Breast epithelium (tissue), 4 donors: ENCODE measurements at places on chromosomes 16 and 17. TPM values are rescaled to one million over a fixed set of nuclear protein-coding genes. Genes with fewer than 3 reads are reported as not detected.

- DNase-seq: no peak
Measured at GRCh38 chr17:37060094-37060493, 111.3 kb downstream of the AATF start.

DNA sequence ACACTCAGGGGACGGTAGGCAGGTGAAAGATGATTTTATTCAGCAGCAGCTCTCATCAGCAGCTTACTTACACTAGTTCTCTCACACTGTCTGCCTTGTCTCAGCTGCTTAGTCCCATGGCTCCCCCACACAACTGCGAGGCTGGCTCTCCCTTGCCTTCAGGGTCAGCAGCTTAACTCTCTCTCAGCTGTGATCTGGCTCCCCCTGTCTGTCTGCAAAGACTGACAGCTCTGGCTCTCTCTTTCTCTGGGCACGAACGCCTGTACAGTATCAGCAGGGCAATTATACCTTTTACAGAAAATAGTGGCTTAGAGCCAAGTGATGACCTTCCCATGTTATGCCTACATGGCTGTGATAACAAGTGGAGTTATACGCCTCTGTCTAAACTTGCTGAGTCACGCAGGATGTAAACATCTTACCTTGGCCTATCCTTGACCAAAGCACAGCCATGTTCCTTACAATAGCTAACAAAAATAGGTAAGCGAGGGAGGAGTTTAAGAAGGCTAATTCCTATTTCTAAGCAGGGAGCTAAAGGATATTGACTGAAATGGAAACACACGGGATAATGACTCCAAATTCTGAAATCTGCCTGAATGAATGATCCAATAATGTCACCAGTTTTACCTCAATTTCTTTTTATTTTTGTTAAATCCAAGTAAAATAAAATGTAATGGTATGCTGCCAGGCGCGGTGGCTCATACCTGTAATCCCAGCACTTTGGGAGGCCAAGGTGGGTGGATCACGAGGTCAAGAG, 1.1 kb upstream of the NDUFAB1 start:
- no peak for DNase-seq

DNA sequence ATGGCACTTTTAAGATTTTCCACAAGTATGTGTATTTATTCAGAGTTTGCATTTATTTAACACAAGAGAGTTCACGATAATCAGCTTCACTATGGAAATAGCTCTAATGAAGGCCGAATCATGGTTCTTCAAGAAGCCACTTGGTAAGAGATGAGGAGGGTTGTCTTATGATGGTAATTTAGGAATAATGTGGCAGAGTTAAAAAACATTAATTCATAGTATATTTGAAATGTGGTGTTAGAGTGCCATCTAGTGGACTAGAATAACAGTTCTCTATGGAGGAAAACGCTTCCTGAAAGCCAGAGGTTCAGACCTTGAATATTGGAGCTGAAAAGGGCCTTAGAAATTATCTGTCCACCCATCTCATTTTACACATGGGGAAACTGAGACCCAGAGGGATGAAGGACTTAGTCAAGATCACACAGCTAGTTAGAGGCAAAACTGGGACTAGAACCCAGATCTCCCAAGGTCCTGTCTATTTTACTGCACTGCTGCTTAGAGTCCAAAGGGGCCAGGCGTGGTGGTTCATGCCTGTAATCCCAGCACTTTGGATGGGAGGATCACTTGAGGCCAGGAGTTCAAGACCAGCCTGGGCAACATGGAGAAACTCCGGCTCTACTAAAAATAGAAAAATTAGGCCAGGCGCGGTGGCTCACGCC, 33.8 kb upstream of the KPNB1 start:
- DNase-seq: no peak

DNA sequence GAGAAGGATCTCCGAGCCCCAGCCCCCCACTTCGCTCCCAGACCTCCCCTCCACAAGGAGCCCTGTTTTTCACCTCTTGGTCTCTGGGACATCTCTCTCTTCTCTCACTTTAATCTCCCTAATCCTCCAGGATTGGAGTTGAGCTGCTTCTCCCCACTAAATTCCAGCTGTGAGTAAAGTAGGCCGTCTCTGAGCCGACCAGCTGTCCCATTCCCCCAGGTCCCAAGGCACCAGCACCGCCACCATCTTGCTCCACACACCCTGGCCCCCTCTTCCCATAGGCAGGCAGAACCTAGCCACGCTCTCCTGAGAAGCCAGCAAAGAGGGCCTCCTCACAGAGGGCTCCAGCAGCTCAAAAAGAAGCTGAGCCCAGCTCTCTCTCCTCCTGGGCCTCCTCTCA, 878 bp downstream of the DLG4 start:
- DNase-seq: no peak

DNA sequence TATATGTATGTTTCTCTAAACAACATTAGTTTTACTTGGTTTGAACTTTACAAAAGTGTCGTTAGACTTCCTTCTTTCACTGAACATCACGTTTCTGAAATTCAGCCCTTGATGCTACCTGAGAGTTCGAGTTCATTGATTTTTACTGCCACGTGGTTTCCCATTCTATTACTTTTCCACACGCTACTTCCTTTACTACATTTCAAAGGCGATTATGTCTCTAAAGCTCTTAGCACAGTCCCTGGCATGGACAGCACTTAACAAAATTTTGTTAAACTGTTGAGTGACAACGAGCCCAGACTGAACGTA, 15.9 kb upstream of the ARHGAP17 start:
- no peak for DNase-seq

GRCh38 chr16:66147291-66147690, 219.2 kb upstream of the CDH5 start:
- DNase-seq: no peak

GRCh38 chr17:81703747-81704654, 834 bp downstream of the MRPL12 start:
- DNase-seq: no peak

DNA sequence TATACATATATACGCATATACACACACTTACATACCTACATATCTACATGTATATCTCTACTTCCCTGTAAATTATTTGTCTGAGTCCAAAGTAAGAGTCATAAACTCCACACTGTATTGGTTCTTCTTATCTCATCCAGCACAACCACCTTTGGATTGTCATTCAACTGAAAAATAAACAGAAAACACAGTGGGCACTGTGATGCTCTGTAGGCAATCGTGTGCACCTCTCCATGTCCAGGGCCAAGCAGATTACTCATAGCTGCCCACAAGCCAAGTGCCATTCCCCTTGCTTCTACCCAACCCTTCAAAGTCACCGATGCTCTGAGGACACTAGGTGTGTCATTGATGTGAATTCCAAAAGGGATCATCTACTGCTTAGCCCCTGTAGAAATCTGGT, 12.9 kb upstream of the TEKT3 start:
- DNase-seq: no peak

GRCh38 chr17:20908313-20909267, 134.2 kb downstream of the USP22 start:
- peak; percentile 80 for DNase-seq

Gene SYCE1L
- 5.1 TPM for total RNA-seq

Gene RHBDL3
- 0.16 TPM for total RNA-seq

Gene PIRT
- not detected for total RNA-seq

Gene PRKCB
- 5.3 TPM for total RNA-seq

Gene HOXB4
- total RNA-seq: 2.3 TPM

Gene NOMO2
- total RNA-seq: 67.2 TPM
